ENCODE measurements at places on chromosomes 2 and 18.
A peak's percentile ranks its signal among the peaks of the same experiment; 100 is the strongest.

DNA sequence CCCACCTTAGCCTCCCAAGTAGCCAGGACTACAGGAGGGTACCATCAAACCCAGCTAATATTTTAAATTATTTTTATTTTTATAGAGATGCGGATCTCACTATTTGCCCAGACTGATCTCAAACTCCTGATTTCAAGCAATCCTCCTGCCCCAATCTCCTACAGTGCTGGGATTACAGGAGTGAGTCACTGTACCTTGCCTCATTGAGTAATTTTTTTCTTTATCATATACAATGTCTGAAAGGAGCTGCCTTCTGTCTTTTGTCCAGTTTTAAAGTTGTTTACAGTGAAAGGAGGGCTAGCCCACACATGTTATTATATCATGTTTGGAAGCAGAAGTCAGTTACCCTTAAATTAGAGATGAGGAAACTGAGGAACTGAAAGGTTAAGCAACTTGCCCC lies 32.5 kb downstream of the PRKRA start:
- DNase-seq = no peak

GRCh38 chr2:237819231-237819630 lies 20.7 kb downstream of the RBM44 start:
- DNase-seq = no peak

DNA sequence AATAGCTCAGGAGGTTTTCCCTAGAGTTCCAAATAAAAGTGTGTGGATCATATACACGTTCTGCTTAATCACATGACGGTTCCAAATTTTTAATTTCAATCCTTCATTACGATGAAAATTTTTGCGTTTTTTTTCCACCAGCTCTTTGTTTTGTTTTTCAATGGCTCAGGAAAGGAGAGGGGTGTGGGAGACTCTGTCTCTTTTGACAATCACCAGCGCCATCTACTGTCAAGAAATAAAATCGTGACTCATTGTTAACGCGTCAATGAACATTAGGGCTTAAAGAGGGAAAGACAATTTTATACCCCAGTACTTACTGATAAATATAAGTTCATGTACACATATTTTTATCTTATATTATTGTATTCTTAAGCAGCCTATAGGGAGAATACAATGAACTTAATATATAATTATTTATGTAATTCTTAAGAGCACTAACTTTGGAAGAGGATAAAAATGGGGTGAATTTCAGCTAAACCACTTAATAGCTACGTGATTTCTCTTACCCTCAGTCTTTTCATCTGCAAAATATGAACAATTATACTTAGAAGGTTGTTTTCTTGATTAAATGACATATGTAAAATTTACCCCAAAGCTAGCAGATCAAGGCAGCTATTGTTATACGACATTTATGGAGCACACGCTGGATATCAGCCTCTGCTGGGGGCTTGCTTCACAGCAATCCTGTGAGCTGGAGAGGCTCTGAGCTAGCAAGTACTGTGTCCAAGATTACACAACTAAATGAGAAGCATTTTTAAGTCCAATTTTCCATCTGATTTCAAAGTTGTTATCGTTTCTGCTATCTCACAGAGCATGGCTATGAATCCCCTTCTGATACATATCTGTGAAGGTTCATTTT lies 47.4 kb upstream of the RMDN2 start:
- peak; percentile 39 for DNase-seq

DNA sequence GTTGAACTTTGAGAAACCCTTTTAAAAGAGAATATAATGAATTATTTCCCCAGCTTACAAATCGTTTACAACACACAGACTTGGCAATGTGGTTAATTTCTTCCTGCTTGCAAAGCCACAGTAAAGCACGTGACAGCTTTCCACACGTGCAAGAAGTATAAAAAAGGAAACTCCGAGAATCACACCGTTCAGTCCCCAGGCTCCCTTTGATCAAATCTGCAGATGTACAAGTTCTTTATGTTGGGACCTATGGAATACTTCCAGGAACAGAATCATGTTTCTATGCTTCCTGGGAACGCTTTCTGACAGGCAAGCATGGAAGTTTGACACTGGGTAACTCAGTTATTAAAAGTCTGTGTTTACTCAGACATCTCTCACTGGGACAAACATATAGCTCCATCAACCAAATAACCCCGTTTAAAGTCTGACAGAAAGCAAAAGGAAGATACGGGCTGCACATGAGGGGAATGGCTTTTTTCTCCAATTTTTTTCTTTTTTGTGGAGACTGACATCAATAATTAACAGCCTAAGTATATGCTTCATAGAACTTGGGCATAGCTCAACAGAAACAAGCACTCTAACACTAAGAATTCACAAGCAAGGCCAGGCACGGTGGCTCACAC lies 134.8 kb downstream of the EIPR1 start:
- no peak for DNase-seq

DNA sequence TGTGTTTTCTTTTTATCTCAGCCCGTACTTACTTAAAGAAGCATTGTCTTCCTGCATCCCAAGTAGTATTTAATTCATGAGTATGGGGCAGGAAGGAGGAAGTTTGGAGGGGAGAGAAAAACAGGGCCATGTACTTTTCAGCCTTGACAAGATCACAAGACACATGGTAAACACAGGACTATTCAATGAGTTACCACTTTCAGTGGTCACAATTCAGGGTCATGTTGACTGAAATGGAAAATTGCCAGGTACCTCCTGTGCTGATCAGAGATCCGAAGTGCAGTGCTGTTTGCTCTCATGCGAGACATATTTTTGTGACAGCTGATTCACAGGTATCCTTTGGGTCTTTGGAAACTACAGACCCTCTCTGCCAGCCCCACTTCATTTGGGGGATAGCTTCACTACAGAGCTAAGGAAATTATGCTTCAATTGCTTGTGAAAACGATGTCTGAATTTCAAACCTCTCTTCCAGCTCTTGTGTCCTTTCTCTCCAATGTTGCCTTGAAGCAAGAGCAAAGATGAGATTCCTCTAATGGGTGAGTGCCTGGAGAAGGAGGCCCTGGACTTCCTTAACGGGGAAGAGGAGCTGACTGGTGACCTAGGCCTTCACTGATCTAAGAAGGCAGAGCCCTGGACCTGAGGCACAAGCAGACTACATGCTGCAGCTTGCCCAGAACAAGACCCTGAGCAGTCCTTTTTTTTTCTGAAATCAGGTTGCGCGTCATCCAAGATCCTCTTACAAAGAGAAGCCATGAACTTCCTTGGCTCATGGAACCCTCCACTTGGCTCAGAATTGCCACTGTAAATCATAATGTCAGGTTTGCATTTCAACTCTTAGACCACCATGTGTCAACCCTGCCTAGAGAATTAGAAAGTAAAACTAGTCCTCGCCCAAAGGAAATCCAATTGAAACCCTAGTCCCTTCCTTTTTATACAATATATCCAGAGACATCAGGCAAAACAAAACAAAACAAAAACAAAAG lies 44.1 kb downstream of the EVA1A start:
- no peak for DNase-seq

DNA sequence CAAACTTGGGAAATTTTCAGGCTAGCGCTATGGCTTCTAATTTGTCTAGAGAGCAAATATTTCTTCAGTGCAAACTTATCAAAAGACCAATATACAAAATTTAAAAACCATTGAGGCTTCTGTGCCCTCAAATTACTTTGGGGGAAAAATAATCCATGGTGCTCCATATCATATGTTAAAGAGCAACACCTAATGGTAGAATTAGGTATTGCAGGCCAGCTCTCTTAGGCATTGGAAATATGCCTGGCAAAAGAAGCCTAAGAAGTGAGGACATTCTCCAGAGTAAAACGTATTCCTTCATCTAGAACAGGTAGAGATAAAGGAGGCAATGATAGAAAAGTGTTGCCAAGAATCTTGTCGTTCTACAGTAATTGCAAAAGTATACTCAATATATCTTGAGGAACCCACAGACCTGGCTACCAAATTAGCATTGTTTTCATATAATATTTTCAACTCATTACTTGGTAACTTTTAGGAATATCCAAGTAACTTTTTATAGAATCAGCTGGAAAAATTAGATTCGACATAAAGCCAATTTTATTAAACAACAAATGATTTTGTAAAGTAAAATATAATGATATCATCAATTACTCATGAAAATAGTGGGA lies 401.1 kb downstream of the BCL11A start:
- peak; percentile 27 for DNase-seq

DNA sequence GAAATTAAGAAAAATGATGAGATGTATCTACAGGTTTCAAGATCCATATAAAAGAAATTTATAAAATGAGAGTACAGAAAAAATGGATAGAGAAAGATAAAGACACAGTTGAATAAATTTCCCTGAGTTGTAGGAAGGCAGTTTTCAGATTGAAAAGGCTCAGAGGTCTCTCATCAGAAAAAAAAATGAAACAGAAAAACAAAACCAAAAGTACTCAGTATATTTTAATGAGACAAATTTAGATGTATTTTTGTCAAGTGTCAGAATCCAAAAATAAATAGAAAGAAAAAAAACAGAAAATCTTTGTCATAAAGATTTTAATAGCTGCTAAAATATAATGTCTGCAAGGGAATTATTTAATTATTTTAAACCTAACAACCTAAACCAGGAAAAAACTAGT lies 520.5 kb downstream of the KCNJ3 start:
- DNase-seq = no peak

GRCh38 chr2:174765576-174765975 lies 1.3 kb upstream of the CHRNA1 start:
- DNase-seq = no peak
